ENCODE measurements at places on chromosomes 5 and 9.

DNA sequence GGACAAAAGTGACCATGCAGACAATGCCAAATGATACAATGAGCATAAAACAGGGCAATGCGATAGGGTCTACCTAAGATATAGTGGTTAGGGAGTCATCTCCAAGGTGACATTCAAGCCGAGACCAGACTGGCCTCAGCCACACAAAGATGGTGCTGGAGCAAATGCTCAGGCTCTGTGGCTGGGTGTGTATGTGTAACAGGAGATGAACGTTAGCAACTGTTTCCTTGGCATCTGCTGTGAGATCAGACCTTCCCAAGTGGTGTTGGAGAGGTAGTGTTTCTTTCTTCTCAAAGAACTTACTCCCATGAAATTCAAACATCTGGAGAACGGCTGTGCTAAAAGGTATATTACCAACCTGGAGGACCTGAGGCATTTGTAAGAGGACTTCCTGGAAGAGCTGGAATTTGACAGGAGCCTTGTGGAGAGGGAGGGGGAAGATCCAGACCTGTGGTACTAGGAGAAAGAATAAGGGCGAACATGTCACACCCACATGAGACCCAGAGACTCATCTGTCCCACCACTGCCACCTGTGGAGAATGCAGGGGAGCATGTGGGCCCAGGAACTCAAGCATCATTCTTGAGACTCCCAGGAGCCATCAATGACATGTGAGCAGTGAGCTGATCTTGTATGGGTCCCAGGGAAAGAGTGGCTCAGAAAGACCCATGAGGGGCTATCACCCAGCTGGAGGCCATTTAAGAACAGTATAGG is 21.4 kb upstream of the ANXA6 start:
- no peak for DNase-seq

DNA sequence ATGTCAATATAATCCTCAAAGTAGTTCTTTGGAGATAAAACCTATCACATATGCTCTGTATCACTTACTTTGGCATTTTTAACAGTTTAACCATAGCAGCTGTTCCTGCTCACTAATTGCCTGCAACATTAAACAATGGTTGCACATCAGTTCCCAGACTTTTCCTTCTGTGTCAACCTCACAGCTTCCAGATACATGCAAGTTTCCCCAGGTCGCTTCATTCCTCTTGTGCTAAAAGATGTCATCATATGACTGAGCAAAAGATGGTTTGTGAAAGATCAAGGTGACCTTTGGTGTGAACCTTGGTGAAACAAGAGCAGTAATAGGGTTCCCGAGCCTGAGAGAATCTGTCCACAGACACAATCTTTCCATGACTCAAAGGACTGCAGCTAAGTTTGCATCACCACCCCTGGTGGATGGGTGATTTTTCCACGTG is 500.4 kb upstream of the PAPPA start:
- DNase-seq: no peak

- DNase-seq: no peak
Measured at GRCh38 chr5:76781775-76782174, 37.1 kb upstream of the F2RL1 start.

- DNase-seq: no peak
Measured at GRCh38 chr9:104374711-104375110, 129.4 kb upstream of the OR13F1 start.

GRCh38 chr5:66769839-66770617 is 173.8 kb downstream of the MAST4 start:
- no peak for DNase-seq

DNA sequence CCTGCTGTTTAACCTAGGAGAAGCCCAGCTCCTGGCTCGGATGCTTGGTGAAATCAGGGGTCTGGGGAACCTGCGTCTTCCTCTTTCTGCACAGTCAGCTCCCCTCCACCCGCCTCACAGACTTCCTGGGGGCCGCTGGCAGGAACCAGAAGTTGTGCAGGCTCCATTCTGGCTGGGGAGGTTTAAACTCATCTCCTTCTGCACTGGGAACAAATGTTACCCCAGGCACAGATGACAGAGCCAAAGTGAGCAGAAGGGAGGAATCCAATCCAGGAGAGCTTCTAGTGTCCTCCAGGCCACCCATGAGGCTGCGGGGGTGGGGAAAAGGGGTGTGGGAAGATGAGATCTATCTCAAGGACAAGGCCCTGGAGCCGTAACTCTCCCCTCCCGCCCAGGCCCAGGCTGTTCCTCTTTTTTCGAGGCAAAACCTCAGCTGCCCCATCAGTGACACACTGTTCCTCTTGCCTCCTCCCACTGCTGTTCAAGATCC is 31.2 kb downstream of the KCNMB1 start:
- no peak for DNase-seq

- no peak for DNase-seq
Measured at GRCh38 chr5:172266676-172267092, 16.9 kb downstream of the UBTD2 start.

DNA sequence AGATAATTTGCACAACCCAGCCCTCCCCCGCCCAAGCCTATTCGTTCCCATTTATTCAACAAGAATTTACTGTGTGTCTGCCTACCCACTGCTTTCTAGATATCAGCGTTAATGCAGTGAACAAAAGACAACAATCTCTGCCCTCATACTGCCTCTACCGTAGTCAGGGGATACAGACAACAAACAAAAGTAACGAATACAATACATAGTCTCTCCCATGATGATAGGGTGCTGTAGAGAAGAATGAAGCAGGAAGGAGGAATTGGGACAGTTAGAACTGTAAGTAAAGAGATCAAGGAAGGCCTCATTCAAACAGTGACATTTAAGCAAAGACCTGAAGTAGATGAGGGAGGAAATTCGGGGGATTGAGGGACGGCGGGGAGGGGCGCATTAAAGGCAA is 1.7 kb downstream of the GFM2 start:
- no peak for DNase-seq

DNA sequence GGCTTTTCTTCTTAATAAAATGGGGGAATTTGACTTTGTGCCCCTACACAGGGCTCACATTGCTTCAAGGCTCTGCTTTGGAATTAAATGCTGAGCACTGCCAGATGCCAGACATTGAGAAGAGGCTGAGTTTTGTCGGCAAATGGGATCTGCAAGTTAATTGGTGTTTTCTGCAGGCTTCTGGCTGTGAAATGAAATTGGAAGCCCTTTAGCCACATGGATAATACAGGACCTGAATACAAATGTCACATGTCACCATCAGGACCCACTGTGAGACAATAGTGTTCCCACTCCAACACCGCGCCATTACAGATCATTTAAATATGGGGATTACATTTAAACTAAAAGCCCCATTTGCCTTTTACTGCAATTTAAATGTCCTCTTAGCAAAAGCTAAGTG is 164.4 kb downstream of the ZSWIM6 start:
- no peak for DNase-seq

DNA sequence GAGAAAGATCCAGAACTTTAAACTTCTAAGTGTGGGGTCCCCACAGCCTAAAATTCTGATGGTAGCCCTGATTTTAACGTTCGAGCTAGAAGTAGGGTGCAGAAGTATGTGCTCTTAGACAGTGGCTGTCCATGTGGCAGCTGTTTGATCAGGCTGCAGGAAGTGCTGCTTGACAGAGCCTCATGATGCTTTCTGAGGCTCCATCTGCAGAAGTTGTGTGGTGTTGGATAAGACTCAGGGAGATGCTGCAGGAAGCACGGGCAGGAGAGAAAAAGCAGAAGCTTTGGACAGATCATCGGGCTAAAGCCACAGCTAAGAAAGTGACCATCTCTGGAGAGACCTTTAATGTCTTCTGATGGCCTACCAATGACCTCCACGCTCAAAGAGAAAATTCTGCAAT is 8.1 kb downstream of the MTMR12 start:
- no peak for DNase-seq

DNA sequence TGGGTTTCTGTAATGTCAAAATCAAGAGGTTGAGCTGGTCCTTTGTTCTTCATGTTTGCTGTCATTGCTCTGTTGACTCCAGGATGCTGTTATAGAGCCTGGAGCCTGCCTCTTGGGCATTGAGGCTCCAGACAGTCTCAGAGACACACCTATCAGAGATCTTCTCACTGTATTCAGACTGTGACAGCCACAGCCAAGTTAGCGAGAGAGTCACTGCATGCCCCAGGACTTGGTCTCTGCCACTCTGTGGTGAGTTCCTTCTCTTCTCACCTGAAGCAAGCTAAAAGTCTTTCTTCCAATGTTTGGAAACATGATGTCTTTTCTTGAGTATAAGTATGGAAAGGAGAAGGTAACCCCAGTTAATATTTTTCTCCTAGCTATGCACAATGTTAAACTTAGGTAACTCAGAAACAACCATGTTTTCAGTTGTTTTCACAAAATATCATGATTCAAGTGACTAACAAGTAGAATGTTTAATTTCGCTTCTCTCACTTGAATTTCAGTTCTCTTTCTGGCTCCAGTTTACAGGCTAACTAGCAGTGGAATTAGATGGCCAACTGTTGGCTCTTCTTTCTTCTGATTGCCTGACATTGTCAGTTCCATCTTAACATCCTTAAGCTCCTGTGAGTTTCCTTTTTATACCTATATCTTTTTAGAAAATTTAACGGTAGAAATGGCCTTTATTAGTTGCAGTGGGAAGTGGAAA is 20.6 kb upstream of the ZFYVE16 start:
- DNase-seq: no peak

- no peak for DNase-seq
Measured at GRCh38 chr5:164206196-164206595, 700.8 kb downstream of the MAT2B start.

DNA sequence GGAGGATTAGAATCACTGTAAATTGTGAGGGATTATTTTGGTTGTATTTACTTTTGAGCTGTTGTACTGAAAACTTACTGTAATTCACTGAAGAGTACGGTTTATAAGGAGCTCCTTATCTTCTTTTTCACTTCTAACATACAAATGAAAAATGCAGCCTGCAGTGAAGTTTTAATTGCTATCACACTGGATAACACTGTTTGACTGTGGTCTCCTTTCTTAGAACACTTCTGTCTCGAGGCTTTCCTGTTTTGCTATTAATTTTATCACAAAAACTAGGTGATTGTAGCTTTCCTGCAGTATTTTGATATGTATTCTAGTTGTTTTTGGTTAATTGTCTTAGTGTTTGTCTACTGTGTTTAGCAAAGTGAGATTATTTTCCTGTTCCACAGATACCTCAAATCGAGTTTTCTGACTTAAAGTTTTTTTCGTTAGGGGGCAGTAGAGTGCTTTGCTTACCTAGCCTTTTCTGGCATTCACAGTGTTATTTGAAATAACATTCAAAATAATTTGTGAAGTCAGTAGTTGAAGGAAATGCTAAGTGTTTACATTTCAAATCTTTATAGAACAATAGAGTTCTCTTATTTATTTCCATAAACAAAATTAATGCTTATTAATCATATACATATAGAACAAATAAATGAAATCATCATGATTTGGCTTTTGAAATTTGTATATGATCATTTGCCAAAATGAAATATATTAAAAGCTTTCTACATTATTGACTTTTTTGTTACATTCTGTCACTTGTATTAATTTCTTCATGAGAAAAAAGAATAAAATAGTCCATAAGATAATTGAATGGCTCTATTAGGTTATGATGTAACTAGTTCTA is 52.9 kb downstream of the COMMD10 start:
- DNase-seq: no peak

DNA sequence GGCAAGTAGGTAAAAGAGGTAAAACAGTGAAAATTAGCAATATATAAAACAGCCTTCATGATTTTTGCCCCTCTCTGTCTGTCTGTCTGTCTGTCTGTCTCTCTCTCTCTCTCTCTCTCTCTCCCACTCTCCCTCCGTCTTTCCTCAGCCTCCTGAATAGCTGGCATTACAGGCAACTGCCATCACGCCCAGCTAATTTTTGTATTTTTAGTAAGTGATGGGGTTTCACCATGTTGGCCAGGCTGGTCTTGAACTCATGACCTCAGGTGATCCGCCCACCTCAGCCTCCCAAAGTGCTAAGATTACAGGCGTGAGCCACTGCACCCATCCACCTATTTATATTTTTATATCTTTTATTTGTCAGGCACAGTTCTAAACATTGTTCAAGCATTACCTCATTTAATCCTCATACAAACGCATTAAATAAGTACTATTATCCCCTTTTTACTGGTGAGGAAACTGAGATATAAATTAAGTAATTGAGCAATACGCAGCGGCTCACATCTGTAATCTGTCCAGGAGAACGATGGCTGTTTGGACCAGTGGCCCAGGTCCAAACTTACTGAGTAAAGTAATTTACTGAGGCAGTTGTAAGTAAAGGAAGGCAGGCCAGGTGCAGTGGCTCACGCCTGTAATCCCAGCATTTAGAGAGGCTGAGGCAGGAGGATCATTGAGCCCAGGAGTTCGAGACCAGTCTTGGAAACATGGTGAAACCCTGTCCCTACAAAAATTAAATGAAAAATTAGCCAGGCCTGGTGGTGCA is 60.9 kb downstream of the UBE2R2 start:
- DNase-seq: no peak

- no peak for DNase-seq
Measured at GRCh38 chr5:64637837-64638443, 52.4 kb upstream of the SHISAL2B start.

DNA sequence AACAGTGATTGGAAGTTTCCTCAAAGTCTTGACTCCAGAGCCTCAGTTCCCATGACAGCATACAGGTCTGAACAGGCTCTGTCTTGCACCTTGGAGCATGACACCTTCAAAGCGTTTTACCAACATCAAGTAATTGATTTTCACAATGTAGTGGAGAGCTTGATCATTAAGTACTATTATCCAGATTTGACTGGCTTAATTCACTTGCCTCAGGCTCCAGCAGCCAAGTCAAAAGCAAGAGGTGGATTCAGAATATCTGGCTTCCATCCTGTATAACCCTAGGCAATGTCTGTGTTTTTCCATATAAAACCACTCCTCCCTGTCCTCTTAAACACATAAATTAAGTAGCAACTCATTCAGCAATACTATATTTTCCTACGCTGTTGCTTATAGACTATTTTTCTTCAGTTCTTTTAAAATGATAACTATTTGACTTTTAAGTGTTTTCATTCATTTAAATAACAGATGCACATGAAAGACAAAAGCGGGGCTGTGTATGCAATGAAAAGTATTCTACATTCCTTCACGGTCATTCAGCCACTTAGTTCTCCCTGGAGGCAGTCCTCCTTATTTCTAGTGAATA is 150.8 kb upstream of the RANBP3L start:
- no peak for DNase-seq

DNA sequence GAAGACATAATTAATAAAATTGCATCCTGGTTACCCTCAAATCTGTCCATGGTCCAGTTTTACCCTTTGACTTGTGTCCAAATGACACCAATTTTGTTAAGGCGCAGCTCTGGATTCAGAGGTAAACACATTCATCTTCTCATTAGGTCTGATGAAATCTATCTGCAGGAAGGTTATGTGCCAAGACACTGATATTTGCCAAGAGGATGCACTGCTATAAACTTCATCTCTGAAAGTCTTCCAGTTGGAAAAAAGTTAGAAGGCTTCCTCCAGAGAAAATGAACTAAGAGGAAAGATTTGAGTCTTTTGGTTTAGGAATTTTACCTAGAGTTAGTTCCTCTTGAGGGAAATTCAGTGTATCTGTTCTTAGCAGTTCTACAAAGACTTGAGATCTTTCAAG is 717.8 kb downstream of the DTWD2 start:
- DNase-seq: no peak
